ENCODE measurements at places on chromosomes 2 and 18.

- no peak for DNase-seq
- H3K4me1 ChIP-seq = no peaks in the 10 kb centered on the region
- H3K27ac ChIP-seq = no peak overlapping the region
- no peaks in the 10 kb centered on the region for H3K36me3 ChIP-seq
- no peak overlapping the region for H3K4me3 ChIP-seq
- H3K27me3 ChIP-seq = peaks cover 5% of the 10 kb centered on the region
Observed at GRCh38 chr2:239864247-239865058, 160.7 kb downstream of the NDUFA10 start.

DNA sequence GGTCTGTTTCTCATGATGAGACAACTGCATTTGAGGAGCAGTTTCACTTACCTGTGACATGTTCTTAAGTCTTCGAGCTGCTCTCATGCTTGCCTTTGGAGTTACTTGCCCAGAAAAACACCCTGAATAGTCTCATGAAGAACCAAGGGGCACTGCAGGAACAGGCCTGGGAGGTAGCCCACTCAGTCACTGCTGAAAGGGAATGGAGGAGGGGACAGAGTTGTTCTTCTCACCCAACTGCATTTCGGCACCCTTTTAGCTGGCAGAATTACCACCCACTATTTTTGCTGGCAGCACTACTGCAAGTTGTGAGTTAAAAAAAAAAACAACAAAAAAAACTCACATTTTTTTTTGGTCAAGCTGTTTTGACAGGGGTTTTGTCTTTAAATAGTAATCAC, 181.9 kb downstream of the PTPRM start:
- no peaks in the 10 kb centered on the region for H3K27me3 ChIP-seq
- no peak overlapping the region for H3K27ac ChIP-seq
- H3K36me3 ChIP-seq = no peaks in the 10 kb centered on the region
- no peak overlapping the region for H3K4me3 ChIP-seq
- DNase-seq = no peak
- no peaks in the 10 kb centered on the region for H3K4me1 ChIP-seq

DNA sequence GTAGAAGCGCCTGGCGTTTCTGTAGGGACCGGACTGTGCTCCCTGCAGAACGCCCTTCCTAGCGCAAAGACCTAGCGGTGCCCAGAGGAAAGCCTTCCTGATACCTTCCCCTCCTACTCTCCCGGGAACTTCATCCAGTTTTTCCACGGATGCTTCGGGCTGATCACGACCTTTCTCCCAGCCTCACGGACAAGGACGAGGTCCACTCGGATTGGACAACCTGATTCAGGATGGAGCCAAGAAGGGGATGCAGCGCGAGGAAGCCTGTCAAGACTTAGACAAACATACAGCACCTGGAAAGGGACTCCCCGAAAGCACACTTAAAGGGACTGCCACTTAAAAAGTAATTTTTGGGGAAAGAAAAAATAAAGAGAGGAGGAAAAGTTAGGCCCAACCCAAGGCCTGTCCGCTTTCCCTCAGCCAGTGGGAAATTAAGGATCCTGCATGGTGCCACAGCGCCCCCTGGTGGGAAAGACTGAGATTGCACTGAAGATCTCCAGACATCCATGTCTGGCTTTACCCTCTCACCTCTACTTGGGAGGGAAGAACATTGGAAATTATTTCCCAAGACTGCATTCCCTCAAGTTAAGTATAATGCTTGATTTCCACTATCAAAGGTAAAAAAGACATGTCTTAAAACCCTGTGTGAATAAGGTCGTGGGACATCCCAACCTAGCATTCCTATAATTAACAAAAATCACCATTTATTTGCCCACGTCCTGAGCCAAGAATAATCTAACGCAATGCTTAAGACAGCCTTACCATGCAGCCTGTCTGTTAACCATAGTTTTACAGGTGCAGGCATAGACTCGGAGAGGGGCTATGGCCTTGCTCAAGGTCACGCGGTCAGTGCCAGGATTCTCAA, 13.4 kb upstream of the COPS8 start:
- peaks cover 2% of the 10 kb centered on the region for H3K27me3 ChIP-seq
- H3K4me3 ChIP-seq = no peak overlapping the region
- H3K36me3 ChIP-seq = no peaks in the 10 kb centered on the region
- H3K4me1 ChIP-seq = no peaks in the 10 kb centered on the region

DNA sequence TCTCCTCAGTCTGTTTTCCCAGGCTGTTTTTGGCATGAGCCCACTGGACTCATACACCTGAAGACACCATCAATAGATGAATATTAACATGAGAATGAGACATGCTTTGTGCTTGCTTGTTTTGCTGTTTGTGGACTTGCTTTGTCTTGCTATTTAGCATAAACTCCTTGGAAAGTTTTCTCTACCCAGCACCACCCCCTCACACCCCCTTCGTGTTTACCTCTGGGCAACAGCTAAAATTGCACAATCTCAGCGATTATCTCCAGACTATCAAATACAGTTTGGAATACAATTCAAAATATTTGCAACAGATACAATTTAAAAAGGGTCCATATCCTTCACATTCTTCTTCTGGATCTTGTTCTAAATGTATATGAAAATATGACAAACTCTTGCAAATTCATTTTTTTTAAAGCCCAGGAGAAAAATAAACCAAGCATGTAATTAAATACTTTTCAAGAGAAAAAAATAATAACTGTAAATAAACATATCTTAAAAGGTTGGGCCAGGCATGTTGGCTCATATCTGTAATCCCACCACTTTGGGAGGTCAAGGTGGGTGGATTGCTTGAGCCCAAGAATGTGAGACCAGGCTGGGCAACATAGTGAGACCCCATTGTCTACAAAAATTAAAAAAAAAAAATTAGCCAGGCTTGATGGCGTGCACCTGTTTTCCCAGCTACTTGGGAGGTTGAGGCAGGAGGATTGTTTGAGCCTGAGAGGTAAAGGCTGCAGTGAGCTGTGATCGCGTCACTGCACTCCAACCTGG, 32.3 kb upstream of the PMAIP1 start:
- DNase-seq = no peak
- no peak overlapping the region for H3K27ac ChIP-seq
- peaks cover 7% of the 10 kb centered on the region for H3K27me3 ChIP-seq
- no peak overlapping the region for H3K4me3 ChIP-seq

DNA sequence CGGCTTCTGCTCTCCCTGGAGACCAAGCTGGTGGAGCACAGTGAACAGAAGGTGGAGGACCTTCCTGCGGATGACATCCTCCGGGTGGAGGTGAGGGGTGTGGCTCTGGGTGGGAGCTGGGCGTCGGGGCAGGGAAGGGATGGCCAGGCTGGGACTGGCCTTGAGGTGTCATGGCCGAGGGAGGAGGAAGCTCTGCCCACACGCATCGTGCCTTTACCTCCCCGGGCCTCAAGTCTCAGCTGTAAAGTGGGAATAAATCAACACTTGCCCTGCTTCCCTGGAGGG, 98.2 kb downstream of the DYSF start:
- DNase-seq = no peak
- no peak overlapping the region for H3K27ac ChIP-seq
- peaks cover 8% of the 10 kb centered on the region for H3K27me3 ChIP-seq
